ENCODE measurements at places on chromosomes 7 and 10.

DNA sequence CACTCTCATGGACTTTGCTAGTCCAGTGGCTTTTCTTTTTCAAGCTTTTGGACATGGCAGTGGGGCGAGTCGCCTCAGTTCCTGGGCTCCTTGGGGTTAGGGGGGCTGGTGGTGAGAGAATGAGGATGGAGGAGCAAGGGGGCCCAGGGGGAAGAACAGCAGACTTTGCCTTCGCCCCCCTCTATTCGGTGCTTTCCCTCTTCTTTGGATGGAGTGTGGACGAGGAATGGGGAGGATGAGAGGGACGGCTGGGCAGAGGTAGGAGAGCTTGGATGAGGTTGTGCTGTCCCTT is 255 bp downstream of the MAGI2 start:
- no peak for DNase-seq

GRCh38 chr10:61481597-61481996 is 28.4 kb upstream of the TMEM26 start:
- DNase-seq = no peak

GRCh38 chr7:132655131-132655727 is 79.0 kb upstream of the PLXNA4 start:
- peak; percentile 99 for DNase-seq

DNA sequence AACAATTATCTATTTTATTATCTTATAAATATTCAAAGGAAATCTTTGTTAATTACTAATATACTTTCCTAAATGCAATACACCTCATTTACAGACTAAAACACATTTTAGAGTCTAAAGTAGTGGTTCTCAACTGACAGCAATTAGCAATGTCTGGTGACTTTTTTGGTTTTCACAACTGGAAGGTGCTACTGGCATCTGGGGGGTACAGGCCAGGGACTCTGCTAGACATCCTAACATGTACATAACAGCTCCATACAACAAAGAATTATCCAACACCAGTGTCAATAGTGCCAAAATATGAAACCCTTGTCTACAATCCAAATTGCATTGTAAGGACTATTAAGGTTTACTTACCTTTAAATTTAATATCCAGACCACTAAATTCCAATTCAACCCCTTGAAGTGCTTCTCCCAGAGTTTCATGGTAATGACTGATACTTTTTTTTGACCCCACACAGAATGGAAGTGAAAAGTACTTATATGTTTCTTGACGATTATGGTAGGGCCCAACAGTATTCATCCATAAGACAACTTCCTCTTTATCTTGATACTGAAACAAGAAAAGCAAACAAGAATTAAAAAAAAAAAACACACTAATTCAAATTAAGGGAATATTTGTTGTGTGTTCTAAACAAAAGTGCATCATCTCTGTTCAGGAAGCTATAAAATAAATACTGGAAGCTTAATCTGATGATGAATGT is 10.4 kb downstream of the TM9SF3 start:
- no peak for DNase-seq

- no peak for DNase-seq
Measured at GRCh38 chr7:87113077-87113476, 39.2 kb upstream of the DMTF1 start.

DNA sequence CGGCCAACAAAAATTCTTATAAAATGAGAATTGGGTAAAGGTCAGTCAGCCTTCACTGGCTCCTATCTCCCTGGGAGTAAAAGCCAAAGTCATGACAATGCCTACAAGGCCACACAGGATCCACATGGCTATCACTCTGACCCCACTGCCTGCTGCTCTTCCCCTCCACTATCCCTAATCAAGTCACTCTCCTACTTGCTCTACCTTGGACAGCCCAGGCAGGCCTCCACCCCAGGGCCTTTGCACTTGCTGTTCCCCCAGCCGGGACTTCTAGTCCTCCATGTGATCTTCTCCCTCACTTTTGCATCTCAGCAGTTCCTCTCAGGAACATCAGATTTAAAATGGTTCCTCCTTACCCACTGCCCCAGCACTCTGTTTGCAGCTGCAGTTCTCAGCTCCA is 50.6 kb downstream of the PRR15 start:
- DNase-seq = no peak

- no peak for DNase-seq
Measured at GRCh38 chr7:40761762-40762560, 627.2 kb downstream of the SUGCT start.

DNA sequence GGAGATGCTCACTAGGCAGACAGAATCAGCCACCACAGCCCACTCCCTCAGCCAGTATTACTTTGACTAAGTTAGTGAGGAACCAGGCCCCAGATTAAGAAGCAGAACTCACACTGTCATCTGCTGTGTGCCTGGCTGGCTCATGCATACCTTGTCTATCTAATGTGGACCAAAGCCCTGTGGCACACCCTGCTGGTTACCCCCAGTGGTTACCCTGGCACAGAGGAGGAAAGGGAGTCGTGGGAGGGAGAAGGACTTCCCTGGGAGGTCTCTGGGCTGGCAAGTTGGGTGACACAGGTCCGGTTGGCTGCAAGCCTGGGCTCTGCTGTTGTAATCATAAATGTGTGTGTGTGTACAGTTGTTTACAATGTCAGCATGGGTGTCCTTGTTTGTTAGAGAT is 7.5 kb upstream of the SH2D4B start:
- no peak for DNase-seq

GRCh38 chr10:24969841-24970281 is 17.5 kb upstream of the PRTFDC1 start:
- no peak for DNase-seq

GRCh38 chr7:129366-130221 is 62.8 kb upstream of the FAM20C start:
- DNase-seq = no peak

- DNase-seq = no peak
Measured at GRCh38 chr7:139370301-139370942, 10.7 kb downstream of the LUC7L2 start.
